Activated CD8-positive, alpha-beta memory T cell treated with anti-CD3 and anti-CD28 coated beads, Interleukin-2, amount 10 ng/mL, durations not matched to agents 7 days and 5 days (primary cell): ENCODE measurements at places on chromosomes 11 and 22. TPM values are rescaled to one million over a fixed set of nuclear protein-coding genes. Genes with fewer than 3 reads are reported as not detected.

The DNAJC24 gene
- 14.7 TPM for total RNA-seq

The C11orf52 gene
- total RNA-seq: not detected

The ARL2 gene
- total RNA-seq: 86.9 TPM

- DNase-seq: no peak
Measured at GRCh38 chr11:28049338-28050216, 58.4 kb downstream of the KIF18A start.

GRCh38 chr22:22045571-22046335 is 63.2 kb upstream of the TOP3B start:
- no peak for DNase-seq

- no peak for DNase-seq
Measured at GRCh38 chr11:120074076-120074475, 63.8 kb downstream of the TRIM29 start.

DNA sequence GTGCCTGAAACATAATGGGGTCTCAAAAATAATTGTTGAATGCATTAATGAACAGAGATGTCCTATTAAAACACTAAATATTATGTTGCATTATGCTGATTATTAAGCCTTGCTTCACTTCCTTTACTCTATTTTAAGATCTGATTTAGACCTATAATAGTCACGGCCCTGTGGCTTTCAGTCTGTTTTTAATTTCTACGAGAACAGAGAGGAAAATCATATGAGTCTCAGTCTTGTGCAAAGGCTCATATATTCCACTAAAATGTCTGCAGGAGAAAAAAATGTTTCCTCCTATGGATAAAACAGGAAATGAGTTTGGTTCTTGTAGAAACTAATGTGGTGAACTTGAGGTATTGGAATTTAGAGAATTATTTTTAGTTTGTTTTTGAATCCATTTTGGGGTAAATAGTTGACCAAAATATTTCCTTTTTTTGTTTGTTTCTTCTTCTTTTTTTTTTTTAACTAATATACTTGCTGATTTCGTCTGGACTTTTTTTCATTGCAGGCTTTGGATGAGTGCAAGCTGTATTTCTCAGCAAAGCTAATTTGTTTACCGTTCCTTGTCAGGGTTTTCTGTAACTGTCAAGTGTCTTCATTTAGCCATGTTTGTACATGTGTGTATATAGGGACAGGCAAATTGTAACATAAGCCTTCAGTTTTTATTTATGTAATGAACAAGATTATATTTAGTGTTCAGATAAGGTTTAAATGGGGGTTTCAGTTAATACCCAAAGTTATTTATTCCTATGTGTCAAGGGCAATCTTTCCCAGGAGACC is 139.1 kb upstream of the DDI1 start:
- DNase-seq: no peak

- no peak for DNase-seq
Measured at GRCh38 chr11:17547932-17548331, 873 bp downstream of the OTOG start.
